Cardiac atrium fibroblast (primary cell): ENCODE measurements at places on chromosomes 6 and 20. TPM values are rescaled to one million over a fixed set of nuclear protein-coding genes. Genes with fewer than 3 reads are reported as not detected.

Gene SLC22A2
- total RNA-seq = not detected in 2 replicates

Gene RNF217
- 7.8 and 9.7 TPM in 2 replicates for total RNA-seq

Gene DOK5
- 9.9 and 17.7 TPM in 2 replicates for total RNA-seq

Gene CD24
- 1.5 TPM in 1 of 2 replicates, not detected in the other for total RNA-seq

Gene CLPSL2
- not detected in 2 replicates for total RNA-seq

Gene RAET1G
- total RNA-seq = 0.97 TPM in 1 of 2 replicates, not detected in the other

Gene DNMT3B
- total RNA-seq = 0.65 and 2.5 TPM in 2 replicates

Gene COX7A2
- total RNA-seq = 368 and 650 TPM in 2 replicates

Gene XRN2
- total RNA-seq = 62.5 and 75.2 TPM in 2 replicates

Gene ZSCAN23
- total RNA-seq = 0.36 and 0.81 TPM in 2 replicates

Gene TRAPPC3L
- not detected in 2 replicates for total RNA-seq

Gene TPX2
- 20.9 and 26.4 TPM in 2 replicates for total RNA-seq

Gene SLC17A9
- total RNA-seq = 6.3 and 19.3 TPM in 2 replicates

Gene PTK6
- not detected in 2 replicates for total RNA-seq

Gene KCNK15
- total RNA-seq = 0.18 and 1.1 TPM in 2 replicates

Gene NR2E1
- total RNA-seq = not detected in 2 replicates

Gene TGM2
- total RNA-seq = 43.0 and 85.5 TPM in 2 replicates

Gene POU5F1
- not detected in 2 replicates for total RNA-seq

Gene OLIG3
- not detected in 2 replicates for total RNA-seq

Gene STAU1
- 61.2 and 65.9 TPM in 2 replicates for total RNA-seq

Gene ZBTB46
- 3.4 and 3.9 TPM in 2 replicates for total RNA-seq

Gene PLN
- total RNA-seq = not detected in 2 replicates

Gene DYNLT2
- total RNA-seq = 0.16 TPM in 1 of 2 replicates, not detected in the other

Gene FILIP1
- total RNA-seq = 2.7 and 5.7 TPM in 2 replicates

Gene ITPR3
- total RNA-seq = 21.5 TPM in 2 replicates

Gene SLC22A16
- 1.9 TPM in 1 of 2 replicates, not detected in the other for total RNA-seq

Gene FOXC1
- total RNA-seq = 7.0 and 12.8 TPM in 2 replicates

Gene GABRR1
- total RNA-seq = not detected in 2 replicates

Gene PLTP
- 60.6 and 107 TPM in 2 replicates for total RNA-seq

Gene PLCB1
- total RNA-seq = 8.1 and 8.9 TPM in 2 replicates
